ENCODE measurements at places on chromosomes 7 and 10.

DNA sequence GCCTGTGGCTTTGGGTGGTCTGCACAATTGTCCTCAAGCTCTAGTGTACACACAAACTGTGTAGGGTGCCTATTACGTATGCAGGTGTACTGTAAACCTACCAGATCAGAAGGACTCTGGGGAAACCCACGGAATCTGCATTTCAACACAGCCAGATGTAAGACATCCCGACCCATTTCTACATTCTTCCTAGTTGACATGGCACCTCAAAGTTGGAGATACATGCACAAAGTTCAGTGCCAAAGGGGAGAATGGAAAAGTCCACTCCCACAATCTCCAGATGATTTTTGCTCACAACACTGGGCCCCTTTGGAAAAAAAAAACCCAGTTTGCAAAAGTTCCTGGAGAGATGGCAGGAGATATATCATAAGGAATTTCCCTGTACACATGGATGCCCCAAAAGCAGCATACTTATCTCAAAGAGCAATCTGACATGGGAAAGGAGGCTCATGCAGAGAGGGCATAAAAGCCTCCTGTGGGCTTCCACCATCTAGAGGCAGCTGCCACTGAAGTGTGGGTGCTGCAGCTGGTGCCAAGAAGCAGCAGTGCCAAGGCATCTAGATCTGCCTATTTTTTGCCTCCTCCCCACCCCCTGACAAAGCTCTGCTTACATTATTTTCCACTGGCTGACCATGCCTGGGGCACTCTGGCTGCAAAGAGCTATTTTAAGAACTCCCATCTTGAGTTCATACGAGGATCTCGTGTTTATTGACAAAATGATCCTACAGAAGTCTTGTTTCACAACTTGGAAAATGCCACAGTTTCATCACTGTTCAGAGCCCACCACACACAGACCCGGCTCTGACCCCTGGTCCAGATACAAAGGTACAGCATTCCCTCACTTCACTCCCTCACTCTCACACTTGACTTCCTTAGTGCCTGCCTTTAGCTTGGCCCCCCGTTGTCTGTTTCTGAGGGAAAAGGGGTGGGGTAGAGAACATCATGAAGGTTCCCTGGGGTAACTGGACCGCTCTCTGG is 12.9 kb downstream of the TECTB start:
- DNase-seq: no peak

- no peak for DNase-seq
These were observed 56.1 kb downstream of the CPVL start for GRCh38 chr7:29090151-29090805.

GRCh38 chr10:62424026-62424425 is 49.9 kb downstream of the ZNF365 start:
- DNase-seq: no peak

- no peak for DNase-seq
These were observed 5.8 kb upstream of the SAMD8 start for GRCh38 chr10:75105576-75106197.

GRCh38 chr10:125146791-125147579 is 13.4 kb downstream of the CTBP2 start:
- DNase-seq: no peak

GRCh38 chr10:27223964-27224363 is 16.6 kb downstream of the ACBD5 start:
- DNase-seq: peak; percentile 39

DNA sequence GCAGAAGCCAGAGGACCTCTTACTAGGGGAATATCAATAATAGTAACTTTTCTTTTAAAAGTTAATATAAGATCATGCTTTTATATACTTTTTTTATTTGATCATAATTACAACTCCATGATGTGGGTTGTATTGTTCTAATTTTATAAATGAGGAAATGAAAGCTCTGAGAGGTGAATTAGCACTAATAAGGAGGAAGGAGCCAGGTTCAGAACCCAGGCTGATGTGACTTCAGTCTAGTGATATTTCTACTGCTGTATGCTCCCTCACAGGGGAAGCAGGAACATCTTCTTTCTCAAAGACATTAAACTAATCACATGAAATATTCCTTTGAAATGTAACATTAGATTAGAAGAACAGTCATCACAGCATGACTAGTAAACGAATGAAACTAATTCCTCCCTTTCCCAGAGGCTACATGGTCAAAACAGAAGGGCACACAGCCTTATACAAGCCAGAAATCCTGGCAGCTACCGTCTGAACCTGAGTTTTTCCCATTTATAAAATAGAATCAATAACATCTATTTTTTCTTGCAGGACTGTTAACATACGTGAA is 81.4 kb upstream of the GJD4 start:
- no peak for DNase-seq

DNA sequence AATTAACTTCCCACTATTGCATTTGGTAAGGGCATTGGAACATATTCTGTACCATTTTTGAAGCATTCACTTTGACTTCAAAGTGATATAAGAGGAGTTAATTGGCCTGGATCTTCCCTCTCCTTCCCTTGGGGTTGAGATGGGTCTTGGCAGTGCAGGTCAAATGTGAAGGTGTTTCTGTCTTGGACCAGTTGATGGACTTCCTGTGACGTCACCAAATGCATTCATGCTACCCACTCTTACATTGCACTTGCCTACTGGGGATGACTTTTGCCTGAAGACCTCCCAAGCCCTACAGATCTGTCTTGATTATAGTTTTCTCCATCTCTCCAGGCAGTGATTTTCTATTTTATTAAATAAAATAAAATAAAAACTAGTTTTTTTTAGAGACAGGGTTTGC is 221.5 kb downstream of the BUB3 start:
- no peak for DNase-seq

GRCh38 chr10:33238643-33239042 is 95.8 kb downstream of the NRP1 start:
- no peak for DNase-seq

DNA sequence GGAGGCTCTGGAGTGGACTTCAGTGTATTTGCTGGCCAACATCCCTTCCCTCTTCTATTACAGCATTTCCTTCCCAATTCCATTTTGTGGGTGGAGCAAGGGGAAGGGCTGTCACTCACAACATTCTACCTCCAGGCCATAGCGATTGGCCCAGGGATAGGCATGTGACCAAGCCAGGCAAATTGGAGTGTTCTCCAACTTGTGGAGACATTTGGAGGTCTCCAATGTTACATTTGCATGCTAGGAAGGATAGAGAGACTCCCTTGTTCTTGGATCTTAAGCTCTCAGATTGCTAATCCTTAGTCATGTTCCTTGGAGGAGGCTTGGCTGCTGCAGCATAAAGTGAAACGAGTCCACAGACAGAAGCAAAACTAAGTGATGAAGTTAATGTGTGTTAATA is 95.6 kb upstream of the KIF5B start:
- DNase-seq: no peak

- DNase-seq: no peak
These were observed 289.6 kb downstream of the PPP1R3A start for GRCh38 chr7:113628948-113629847.

DNA sequence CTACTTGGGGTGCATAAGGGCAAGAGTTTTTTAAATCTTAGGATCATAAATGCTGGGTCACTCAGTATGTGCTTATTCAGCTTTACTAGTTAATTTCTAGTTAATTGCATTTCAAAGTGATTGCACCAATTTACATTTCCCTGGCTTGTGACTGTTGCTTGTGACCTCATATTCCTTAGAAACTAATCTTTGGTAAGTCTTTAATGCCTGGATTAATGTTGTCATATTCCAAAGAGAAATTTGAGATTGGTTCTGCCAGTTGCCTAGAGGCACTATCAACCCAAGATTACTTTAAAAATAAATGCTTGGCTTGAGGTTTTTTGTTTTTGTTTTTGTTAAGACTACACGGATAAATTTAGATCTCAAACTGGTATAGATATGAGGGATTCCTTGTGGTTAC is 103.1 kb downstream of the ANK3 start:
- DNase-seq: no peak

GRCh38 chr7:44195889-44196288 is 4.9 kb upstream of the YKT6 start:
- DNase-seq: no peak

- DNase-seq: no peak
These were observed 10.7 kb downstream of the TSPAN14 start for GRCh38 chr10:80464557-80465450.

- no peak for DNase-seq
These were observed 121.2 kb downstream of the RTKN2 start for GRCh38 chr10:62147425-62147824.

- no peak for DNase-seq
These were observed 509.3 kb downstream of the SORCS1 start for GRCh38 chr10:106655165-106655564.

GRCh38 chr7:22781230-22781711 is 41.4 kb downstream of the TOMM7 start:
- no peak for DNase-seq

GRCh38 chr10:29543715-29544114 is 91.1 kb downstream of the SVIL start:
- DNase-seq: no peak

DNA sequence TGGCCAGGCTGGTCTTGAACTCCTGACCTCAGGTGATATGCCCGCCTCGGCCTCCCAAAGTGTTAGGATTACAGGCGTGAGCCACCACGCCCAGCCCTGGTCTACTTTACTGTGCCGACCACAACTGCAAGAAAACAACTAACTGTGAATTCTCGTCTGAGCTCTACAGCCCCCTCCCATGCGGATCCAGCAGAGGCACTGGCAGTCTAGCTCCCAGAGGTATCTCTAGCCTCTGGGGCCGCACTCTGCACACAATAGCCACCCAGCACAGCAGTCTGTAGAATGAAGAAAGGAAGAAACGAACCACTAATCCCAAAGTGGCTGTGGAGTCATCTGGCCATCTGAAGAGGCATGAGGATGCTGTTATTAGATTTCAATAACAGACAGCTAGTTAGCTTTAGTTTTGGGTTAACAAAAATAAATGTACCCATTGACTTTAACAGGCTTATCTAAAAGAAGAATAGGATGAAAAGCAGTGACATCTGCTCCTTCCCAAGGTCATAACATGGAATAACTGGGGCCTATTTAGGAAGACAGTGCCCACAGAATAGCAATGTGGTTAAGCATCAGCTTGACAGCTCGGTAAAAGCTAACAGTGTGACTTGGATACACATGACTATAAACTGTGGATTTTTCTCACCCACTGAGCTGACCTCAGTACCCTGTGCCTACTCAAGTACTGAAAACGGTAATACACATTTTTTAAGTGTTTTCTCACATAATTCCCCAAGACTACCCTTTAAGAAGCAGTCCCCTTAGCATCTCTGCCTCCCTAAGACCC is 131.9 kb downstream of the TNS3 start:
- DNase-seq: no peak

GRCh38 chr7:48742079-48742798 is 182.1 kb upstream of the CDC14C start:
- no peak for DNase-seq

- no peak for DNase-seq
These were observed 16.0 kb downstream of the PDGFA start for GRCh38 chr7:503575-504111.

DNA sequence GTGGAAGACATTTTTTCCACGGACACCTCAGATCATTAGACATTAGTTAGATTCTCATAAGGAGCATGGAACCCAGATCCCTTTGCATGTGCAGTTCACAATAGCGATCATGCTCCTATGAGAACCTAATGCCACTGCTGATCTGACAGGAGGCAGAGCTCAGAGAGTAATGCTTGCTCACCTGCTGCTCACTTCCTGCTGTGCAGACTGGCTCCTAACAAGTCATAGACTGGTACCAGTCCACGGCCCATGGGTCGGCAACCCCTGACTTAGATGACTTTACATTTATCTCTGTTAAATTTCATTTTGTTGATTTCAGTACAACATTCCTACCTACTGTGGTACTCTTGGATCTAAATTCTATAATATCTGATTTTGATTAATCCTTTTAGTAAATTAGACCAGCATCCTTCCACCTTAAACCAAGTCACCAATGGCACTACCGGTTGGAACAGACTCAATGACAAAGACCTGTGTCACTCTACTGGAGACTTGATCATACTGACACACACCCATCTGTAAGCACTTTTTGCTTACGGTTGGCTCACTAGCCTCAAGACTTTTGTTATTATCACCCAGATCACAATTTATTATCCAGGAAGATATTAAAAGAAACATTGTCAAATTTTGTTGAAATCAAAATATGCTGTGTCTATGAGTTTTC is 8.0 kb upstream of the CCDC71L start:
- DNase-seq: no peak

DNA sequence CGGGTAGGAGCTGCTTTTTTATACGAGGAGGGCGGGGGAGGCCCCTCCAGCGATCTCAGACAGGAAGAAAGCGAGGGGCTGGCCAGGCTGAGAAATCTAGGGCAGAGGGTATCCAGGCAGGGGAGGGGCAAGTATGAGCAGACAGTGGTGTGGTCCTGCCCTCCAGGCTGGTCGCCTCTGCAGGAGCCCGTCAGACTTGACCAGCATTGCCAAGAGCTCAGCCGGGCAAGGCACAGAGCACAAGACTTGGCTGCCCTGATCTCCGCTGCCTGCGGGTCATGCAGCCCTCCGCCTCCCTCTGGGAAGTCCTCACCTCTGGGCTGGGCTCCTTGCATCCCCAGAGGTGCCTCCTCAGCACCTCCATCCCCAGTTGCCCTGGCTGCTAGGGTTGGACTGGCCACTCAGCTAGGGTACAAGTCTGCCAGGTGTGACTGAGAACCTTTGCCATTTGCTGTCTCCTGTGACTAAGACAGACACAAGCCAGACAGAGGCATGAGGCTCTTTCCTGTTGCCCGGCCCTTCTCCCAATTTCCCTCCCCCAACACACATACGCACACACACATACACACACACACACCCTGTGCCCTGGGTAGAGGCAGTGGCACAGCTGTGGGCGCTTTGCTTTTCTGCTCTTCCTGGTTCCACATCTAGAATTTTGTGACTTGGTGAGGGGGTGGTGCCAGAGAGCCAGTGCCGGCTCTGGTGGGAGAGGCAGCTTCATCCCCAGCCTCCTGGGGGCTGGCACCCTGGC is 59.1 kb upstream of the PPIF start:
- DNase-seq: no peak

- DNase-seq: no peak
These were observed 35.5 kb downstream of the IKZF1 start for GRCh38 chr7:50339990-50340500.

DNA sequence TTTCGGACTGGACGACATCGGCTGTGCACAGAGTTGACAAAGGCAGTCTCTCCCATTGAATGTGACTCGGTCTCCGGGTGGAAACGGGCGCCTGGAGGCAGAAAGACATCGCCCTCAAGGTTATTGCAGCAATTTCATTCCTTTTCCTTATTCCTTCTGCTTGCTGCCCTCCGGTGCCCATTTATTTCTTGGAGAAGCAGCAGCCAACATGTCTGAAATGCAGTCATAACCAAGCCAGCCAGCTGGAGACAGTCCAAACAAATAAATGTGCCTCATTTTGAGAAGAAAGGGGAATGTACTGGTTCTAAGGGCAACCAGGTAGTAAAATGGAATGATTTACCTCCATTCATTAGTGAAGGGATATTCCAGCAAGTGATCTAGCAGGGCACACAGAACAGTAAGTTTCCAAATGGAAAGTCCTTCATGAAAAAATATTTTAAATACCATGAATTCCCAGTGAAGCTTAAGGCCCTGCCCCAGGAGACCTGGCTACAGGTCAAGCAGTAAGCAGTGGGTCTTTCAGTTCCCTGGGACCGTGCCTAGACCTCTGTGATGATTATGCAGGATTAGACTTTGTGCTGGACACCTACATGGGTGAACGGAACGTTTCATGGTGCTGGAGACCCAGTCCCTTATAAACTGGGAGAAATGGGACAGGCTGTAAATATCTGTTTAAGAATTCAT is 86.6 kb downstream of the ABLIM1 start:
- no peak for DNase-seq
